Brain (organoid and tissue), 16 donors: ENCODE measurements at places on chromosomes 4 and X.

GRCh38 chrX:74437530-74437929 lies 16.2 kb downstream of the SLC16A2 start:
- DNase-seq = no peak

- no peak for DNase-seq
Observed at GRCh38 chr4:98688411-98689290, 30.2 kb upstream of the TSPAN5 start.

GRCh38 chr4:181637186-181638105 lies 605.8 kb upstream of the TENM3 start:
- no peak for DNase-seq

- no peak for DNase-seq
Observed at GRCh38 chrX:53171356-53171755, 53.7 kb downstream of the KDM5C start.

- peak; percentile 62 for DNase-seq
Observed at GRCh38 chrX:68440940-68441339, 7.6 kb upstream of the OPHN1 start.

DNA sequence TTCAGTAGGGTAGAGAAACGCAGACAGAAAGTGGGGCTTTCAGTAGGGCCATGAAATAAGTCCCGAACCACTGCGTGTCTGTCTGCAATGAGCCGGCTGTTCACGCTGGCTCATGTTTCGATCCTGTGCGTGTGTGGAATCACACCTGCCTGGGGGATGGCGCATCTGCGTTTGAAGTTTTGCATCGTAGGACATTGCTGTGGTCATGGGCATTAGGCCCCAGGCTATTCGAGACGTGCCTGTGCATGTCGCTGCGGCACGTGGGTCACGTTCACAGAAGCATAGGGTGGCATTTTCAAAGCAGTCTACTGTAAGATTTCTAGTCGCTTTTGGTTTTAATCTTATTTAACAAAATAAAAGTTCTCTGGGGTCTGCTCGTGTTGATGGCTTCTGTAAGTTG lies 25.5 kb upstream of the HGFAC start:
- no peak for DNase-seq
